ENCODE measurements at places on chromosomes 16 and 17.

- DNase-seq = no peak
These were observed 1.9 kb downstream of the GLIS2 start for GRCh38 chr16:4317532-4318450.

- no peak for DNase-seq
These were observed 1.8 kb downstream of the ST3GAL2 start for GRCh38 chr16:70437017-70437581.

DNA sequence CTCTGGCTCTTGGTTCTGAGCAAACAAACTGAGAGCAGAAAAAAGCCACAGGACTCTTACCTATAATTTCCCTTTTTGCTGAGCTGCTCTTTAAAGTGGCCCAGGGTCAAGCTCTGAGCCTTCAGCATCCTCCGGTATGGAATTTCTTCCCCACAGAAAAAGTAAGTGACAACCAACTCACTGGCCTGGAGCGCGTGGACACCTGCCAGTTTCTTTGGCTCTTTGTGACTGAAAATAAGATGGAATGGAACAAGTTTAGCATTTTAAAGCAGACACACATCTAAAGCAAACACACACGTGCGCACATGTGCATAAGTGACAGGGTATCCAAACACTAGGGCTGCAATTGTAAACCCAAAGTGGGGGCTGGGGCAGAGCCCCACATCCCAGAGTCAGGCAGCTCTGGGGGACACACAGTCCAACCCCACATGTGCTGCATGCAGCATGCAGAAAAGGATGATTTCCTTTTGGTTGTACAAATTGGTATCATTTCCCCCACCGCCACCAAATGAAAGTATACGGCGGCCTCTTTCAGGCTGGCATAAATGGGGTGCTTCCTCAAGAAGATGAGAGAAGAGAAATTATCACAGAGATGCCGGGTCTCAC, 27.5 kb downstream of the AXIN2 start:
- DNase-seq = no peak

DNA sequence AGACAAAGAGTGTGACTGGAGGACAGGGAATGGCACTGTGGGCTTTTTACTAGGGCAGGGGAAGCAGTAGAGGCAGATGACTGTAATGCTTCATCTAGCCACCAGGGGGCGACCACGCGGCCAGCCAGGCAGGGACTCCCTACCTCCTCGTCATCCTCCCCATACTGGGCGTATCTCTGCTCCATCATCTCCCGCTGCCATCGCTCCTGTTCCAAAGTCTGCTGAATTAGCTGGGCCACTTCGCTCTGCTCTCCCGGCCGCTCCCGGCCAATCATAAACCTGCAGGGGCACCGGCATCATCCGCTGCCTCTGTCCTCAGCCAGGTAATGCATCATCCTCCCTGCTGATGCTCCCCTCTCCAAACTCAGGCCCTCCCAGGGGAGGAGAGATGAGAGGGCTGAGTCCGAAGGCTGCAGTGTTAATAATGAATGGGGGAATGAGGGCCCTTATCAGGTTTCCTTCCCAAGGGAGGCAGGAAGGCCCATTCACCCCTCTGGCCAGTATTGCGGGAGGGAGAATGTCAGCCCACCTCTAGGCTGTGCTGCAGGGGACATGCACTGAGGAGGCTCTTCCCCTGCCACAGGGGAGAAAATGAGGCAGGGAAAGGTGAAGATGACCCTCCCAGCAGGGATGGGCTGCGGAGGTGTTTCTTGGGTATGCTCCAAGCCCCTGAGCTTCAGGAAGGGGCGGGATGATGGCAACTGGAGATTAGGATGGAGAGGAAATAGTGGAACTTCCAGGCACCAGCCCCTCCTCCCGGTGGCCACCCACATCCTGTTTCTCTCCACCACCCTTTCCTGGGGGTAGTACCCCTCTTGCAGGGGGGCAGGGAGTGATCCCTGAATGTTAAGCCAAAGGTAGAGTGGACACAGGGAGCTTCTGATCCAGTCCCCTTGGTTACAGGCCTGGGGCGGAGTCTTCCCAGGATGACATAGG, 10.3 kb upstream of the SAMD14 start:
- DNase-seq = no peak

GRCh38 chr17:34383216-34383615, 20.2 kb upstream of the CCL1 start:
- DNase-seq = no peak

- no peak for DNase-seq
These were observed 773 bp downstream of the CENPX start for GRCh38 chr17:82021900-82022309.

DNA sequence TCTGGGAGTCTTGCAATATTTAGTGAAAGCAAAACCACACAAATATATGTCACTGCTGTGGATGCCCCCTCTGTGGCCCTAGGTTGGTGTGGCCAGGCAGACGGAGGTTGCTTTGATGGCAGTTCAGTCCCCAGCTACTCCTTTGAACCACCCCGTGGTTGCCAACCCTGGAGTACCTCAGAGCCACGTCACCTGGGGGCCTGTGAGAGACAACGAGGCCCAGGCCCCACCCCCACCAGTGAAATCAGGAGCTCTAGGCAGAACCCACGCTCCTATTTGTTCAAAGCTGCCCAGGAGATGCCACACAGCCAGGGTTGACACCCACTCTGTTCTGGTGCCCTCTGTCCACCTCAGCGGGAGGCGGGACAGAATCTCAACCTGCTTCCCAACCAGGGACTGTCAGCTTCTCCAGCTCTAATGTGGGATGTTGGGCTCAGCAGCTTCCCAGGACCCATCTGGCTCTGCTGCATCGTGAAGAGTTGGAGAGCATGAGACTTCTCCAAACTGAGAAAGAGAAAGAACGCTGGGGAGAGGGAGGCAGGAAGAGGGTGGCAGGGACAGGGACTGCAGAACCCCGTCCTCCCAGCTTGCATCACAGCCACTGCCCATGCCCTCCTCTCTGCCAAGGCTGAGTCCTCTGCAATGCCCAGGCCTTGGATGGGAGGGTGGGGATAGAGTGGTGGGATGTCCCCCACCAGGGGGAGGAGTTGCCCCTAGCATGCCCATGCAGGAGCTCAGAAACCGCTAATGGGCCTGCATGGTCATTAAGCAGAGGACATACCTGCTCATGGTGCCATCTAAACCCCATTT, 81.8 kb downstream of the C16orf78 start:
- DNase-seq = no peak

Measured in SIG-M5 (cell line).